ENCODE measurements at places on chromosomes 1 and 21.

GRCh38 chr1:20233866-20234265, 47.5 kb upstream of the PLA2G2C start:
- no peak for DNase-seq

DNA sequence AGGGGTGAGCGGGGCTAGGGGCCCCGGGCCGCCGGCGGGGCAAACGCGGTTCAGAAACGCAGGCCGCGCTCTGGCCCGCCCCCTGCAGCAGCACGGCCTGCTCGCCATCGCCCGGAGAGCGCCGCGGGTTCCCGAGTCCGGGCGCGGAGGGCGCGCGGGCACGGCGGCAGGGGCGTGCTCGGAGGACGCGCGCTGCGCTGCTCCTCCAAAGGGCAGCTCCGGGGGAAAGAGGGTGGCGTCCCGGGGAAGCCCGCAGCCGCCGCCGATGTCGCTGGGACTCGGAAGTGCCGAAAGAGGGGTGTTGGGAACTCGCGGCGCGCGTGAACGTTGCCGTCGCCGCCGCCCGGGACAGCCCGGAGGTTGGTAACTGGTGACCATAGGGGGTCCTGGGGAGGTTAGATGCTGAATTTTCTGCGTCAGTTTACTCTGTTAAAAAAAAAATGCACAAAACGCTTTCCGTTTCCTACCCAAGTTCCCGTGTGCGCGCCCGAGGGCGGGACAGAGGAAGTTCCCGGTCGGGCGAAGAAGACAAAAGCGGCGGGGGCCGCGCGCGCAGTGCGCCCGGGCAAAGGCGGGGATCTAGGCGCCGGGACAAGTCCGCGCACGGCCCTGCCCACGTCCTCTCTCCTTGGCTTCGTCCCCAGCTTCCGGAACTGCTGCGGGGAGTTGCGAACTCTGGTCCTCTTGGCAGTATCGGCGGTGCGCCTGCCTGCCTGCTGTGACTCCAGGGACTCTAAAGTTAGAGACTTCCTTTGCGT, at the start of gene HHAT:
Gene HHAT (plus strand): TSS at position 157 of the 758 bp plus-strand sequence. CDS start 20,074 bp downstream, outside the sequence.
- DNase-seq, result no peak

DNA sequence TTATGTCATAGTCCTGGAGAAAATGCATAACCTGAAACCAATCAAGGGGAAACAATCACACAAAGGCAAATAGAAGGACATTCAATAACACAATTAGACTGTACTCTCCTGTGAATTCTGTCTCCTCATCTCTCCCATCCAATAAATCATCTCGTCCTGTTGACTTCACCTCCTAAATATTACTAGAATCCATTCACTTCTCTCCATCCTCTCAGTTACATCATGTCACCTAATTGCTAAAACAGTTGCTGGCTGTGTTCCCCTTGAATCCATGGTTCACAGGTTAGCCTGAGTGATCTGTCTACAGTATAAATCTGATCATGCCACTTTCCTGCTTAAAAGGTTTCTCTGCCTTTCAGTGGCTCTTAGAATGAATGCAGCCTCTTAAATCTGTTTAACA, 220.2 kb downstream of the TGFB2 start:
- no peak for DNase-seq

GRCh38 chr1:43274125-43274803, 4.5 kb downstream of the TMEM125 start:
- no peak for DNase-seq

GRCh38 chr1:237932816-237933215, 42.1 kb upstream of the ZP4 start:
- no peak for DNase-seq

DNA sequence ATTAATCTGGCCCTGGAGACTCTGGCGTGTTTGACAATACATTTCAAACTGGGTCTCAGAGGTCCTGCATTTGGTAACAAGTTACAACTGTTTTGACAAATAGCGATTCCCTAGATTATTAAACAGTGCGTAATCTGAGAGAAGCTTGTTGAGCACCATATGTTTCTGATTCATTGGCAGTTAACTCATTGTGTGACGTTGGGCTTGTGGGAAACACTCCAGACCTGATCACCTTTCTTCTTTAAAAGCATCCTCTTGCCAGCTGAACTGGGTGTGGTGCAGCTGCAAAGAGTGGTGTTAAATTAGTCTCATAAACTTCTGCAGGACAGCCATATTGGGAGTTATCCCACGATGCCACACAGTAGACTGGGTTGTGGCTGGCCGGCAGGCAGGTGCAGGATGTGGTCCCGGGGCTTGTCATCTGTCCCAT, 82.7 kb downstream of the CDC7 start:
- no peak for DNase-seq

DNA sequence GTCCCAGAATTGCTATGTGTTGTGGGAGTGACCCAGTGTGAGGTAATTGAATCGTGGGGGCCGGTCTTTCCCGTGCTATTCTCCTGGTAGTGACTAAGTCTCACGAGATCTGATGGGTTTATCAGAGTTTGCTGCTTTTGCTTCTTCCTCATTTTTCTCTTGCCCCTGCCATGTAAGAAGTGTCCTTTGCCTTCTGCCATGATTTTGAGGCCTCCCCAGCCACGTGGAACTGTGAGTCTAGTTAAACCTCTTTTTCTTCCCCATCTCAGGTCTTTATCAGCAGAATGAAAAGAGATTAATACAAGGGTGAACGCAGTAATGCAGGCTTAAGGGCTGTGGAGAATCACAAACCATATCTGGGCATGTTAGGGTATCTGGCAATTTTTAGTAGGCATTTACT, 624.0 kb downstream of the USP25 start:
- DNase-seq, result no peak

DNA sequence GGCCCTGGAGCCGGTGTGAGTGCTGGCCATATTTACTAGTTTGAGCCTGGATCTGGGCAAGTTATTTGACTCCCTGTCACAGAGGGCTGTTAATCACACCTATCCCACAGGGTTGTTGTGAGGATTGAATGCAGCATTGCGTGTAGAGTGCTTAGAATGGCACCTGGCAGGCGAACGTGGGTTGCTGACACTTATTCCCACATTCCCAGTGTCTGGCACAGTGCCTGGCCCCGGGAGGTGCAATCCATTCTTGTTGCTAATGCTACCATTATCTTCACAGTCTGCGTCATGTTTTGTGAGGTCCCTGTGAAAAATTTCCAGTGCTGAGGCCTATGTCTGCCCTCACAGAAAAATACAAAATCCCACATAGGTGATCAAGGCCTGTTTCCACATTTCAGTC, 66.1 kb downstream of the CD2 start:
- DNase-seq, result no peak

- DNase-seq, result no peak
These were observed 590.9 kb upstream of the PLXNA2 start for GRCh38 chr1:208835097-208835463.

DNA sequence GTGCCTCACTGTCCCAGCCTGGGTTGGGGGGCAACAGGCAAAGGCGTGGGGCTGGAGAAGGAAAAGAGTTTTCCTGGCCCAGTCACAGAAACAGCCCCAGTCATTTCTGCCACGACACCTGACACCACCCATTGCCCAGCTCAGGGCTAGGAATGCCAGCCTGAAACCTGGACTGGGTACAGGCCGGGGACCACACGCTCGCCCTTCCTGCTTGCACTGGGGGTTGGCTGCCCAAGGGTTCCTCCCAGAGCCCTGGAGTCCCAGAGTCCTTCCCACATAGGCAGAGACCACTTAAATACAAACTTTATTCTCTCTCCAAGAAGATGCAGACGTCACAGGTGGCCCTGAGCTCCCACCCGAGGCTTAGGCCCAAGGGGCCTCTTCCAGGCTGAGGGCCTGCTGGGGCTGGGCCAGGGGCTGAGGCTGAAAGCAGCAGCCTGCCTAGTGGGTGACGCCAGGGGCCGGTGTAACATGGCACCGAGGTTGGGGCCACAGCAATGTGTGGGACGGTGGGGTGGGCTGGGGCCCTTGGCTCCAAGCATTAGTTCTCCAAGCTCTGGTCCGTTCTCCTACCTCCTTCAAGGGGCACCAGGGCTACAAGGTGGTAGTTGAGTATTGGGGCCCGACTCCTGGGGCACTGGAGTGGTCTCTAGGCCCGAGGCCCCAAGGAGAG, 1.6 kb downstream of the TMEM52 start:
- DNase-seq, result no peak

- DNase-seq, result no peak
These were observed 27.8 kb downstream of the DNM3 start for GRCh38 chr1:171869097-171869496.

- DNase-seq, result no peak
These were observed 348.7 kb downstream of the PAPPA2 start for GRCh38 chr1:176811511-176812288.

DNA sequence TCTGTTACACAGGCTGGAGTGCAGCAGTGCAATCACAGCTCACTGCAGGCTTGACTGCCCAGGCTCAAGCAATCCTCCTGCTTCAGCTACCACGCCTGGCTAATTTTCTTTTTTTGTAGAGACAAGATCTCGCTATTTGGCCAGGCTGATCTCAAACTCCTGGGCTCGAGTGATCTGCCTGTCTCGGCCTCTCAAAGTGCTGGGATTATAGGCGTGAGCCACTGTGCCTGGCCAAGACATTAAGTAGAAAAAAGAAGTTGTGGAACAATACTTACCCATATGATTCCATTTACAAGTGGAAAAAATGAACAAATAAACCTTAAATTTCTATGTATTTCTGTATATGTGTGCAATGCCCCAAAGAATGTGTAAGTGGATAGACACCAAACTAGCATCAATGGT, 30.3 kb upstream of the ID3 start:
- DNase-seq, result no peak

GRCh38 chr1:61253059-61253735, 170.8 kb downstream of the NFIA start:
- no peak for DNase-seq

- no peak for DNase-seq
These were observed 25.6 kb downstream of the ZBTB17 start for GRCh38 chr1:15950302-15950701.

DNA sequence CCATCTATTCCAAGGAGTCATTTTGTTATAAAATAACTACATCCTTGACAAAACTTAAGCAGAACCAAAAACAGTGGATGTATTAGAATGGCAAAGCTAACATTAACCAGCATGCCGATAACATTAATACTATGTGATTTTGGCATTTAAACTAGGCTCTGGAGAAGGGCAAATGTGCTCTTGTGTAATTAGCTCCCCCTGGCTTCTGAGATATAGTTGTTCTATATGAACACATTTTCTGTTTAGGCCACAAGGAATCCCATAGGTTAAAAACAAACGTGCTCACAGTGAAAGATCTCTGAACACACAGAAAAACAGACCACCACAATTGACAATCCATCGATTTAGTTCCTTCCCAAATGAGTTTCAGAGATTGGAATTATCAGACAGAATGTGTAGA, 57.4 kb upstream of the TARS2 start:
- DNase-seq, result no peak

DNA sequence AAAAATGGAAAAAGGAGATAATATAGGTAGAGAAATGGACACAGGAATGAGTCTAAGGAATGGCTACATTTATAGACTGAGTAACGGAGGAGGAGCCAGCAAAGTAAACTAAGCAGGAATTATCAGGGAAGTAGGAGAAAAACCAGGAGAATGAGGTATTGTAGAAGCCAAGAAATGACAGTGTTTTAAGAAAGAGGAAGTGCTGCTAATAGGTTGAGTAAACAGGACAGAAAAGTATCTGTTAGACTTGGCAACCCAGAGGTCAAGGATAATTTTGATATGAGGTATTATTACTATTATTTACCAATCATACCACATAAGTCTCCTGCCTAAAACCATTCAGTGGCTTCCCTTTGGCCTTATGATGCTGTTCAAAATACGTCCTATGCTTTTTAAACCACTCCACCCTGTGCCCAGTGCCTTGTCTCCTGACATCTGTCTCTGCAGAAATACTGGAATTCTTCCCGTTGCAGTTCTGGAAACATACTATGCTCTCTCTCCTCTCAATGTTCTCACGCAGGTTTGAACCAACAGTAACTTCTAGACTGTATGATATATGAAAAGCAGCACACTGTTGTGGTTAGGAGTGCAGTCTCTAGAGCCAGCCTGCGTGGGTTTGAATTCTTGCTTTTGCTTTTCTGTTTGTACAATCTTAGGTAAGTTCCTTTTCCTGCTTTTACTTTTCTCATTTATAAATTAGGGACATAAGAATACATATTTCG, 24.6 kb upstream of the NEK7 start:
- DNase-seq, result no peak

DNA sequence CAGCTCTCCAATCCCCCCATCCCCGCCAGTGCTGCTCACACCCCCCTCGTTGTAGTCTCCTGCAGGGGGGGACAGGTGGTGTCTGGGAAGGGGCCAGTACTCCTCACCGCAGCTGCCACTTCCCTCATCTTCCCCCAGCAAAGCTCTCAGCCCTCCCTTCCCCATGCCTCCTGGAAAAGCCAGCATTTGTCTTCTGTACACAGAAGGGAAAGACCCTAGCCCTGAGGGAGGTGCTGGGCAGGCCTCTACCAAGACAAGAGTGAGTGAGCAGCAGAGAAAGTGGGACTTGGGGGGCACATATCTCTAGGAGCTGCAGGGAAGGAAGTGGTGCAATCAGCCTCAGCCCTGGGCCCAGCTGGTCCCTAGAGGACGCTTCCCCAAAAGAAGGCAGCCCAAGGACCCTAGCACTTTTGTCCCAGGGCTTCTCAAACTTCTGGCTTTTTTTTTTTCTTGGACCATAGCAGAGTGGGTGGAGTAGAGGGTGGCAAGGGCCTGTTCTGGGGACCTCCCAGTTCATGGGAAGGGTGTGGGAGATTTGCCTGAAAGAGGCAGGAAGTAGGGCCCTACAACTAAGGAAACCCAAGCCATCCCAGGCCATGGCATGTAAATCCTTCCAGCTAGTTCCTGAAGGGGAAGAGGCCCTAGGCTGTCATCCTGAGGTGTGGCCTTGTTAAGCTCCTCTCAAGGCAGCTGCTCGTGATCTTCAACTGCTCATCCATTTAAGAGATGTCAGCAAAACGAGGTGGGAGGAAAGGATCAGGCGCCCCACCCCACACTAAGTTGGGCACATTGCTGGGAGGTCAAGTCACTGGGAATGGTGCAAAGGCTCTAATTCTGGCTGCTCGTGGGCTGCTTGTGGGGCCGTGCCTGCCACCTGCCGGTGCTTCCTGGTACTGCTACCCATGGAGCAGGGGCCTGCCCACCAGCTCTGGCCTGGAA, 12.6 kb downstream of the ZC3H12A start:
- no peak for DNase-seq

- no peak for DNase-seq
These were observed 2.6 kb downstream of the BSND start for GRCh38 chr1:55001311-55001710.

DNA sequence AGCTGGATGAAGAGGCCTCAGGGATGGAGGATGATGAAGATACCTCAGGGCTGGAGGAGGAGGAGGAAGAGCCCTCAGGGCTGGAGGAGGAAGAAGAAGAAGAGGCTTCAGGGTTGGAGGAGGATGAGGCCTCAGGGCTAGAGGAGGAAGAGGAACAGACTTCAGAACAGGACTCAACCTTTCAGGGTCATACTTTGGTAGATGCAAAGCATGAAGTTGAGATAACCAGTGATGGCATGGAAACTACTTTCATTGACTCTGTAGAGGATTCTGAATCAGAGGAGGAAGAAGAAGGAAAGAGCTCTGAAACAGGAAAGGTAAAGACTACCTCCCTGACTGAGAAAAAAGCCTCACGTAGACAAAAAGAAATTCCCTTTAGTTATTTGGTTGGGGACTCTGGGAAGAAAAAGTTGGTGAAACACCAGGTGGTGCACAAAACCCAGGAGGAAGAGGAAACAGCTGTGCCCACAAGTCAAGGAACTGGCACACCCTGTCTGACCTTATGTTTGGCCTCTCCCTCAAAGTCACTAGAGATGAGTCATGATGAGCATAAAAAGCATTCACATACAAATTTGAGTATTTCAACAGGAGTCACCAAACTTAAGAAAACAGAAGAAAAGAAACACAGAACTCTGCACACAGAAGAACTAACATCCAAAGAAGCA, 15.4 kb downstream of the L1TD1 start:
- no peak for DNase-seq
